ENCODE measurements at places on chromosomes 6 and 20. TPM values are rescaled to one million over a fixed set of nuclear protein-coding genes. Genes with fewer than 3 reads are reported as not detected.

DNA sequence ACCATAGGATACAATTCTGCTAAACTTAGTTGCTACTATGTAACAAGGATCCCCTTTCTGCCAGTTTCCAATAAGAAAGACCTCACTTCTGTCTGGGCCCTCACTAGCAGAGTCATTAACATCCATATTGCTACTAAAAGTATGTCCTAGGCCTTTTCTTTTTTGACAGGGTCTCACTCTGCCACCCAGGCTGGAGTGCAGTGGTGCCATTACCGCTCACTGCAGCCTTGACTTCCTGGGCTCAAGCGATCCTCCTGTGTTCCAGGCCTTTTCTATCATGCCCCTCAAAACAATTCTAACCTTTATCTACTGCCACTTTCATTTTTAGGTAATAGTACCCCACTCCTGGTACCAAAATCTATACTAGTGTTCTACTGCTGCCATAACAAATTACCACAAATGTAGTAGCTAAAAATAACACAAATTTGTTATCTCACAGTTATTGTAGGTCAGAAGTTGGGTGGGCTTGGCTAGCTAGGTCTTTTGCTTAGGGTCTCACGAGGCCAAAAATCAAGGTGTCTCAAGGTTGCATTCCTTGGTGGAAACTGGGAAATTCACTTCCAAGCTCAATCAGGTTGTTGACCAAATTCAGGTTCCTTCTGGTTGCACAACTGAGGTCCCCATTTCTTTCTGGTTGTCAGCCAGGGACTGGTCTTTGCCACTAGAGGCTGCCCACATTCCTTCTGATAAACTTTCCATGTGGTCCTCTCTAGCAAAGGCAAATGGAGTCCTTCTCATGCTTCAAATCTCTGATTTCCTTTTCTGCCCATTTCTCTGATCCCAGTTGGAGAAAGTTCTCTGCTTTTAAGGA, 3.0 kb downstream of the CSNK2A1 start:
- H3K36me3 ChIP-seq = no peaks in the 10 kb centered on the region
- DNase-seq = no peak
- peak overlapping the region; percentile 40 for H3K27ac ChIP-seq
- H3K4me3 ChIP-seq = no peak overlapping the region
- no peaks in the 10 kb centered on the region for H3K27me3 ChIP-seq

GMPR gene
- total RNA-seq = 9.1 TPM

GRCh38 chr6:56019973-56020372, 144.6 kb upstream of the BMP5 start:
- H3K4me1 ChIP-seq = no peaks in the 10 kb centered on the region
- no peaks in the 10 kb centered on the region for H3K36me3 ChIP-seq
- no peaks in the 10 kb centered on the region for H3K27me3 ChIP-seq
- no peak overlapping the region for H3K27ac ChIP-seq

DNA sequence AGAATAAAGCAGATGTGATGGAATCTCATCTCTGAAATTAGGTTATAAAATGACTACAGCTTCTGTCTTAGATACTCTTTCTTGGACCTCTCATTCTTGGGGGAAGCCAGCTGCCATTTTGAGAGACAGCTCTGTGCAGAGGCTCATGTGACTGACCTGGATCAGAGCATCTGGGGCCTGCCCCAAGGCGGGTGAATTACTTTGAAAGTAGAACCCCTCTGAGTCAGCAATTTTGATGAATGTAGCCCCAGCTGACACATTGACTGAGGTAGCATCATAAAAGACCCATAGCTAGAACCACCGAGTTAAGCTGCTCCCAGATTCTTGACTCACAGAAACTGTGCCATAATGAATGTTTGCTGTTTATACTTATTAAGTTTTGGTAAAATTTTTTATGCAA, 124.5 kb downstream of the THEMIS start:
- H3K27ac ChIP-seq = no peak overlapping the region
- no peaks in the 10 kb centered on the region for H3K4me1 ChIP-seq
- no peaks in the 10 kb centered on the region for H3K36me3 ChIP-seq
- no peak for DNase-seq
- no peaks in the 10 kb centered on the region for H3K27me3 ChIP-seq

- no peak for DNase-seq
- H3K4me3 ChIP-seq = no peak overlapping the region
- no peaks in the 10 kb centered on the region for H3K27me3 ChIP-seq
Observed at GRCh38 chr6:45630801-45631200, 253.1 kb upstream of the SUPT3H start.

DNA sequence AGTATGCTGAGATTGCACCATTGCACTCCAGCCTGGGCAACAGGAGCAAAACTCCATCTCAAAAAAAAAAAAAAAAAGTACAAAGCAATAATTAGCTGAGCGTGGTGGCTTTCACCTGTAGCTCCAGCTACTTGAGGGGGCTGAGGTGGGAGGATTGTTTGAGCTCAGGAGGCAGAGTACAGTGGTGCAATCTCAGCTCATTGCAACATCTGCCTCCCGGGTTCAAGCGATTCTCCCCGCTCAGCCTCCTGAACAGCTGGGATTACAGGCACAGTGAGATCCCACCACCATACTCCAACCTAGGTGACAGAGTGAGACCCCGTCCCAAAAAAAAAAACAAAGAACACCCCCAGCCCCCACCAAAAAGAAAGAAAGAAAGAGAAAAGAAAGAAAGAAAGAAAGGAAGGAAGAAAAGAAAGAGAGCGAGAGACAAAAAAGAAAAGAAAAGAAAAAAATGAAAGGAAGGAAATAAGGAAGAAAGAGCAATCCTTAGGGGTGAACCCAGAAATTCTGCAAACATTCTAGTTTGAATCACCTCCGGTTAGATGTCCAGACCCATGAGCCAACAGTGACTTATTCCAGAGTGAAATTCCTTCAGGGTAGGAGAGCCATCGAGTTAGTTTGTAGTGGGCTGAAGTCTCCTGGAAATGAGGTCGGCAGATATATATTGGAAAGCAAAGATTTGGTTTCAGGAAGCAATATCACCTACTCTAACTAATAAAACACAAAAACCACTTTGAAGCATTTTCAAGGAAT, 3.2 kb upstream of the RIPOR3 start:
- H3K27me3 ChIP-seq = no peaks in the 10 kb centered on the region
- DNase-seq = no peak
- peak overlapping the region; percentile 78 for H3K27ac ChIP-seq
- no peak overlapping the region for H3K4me3 ChIP-seq
- H3K36me3 ChIP-seq = no peaks in the 10 kb centered on the region

HDGFL1 gene
- total RNA-seq = not detected

- H3K27ac ChIP-seq = no peak overlapping the region
- peak overlapping the region; percentile 47 for H3K4me3 ChIP-seq
- DNase-seq = no peak
- H3K27me3 ChIP-seq = no peaks in the 10 kb centered on the region
- H3K36me3 ChIP-seq = no peaks in the 10 kb centered on the region
- peaks cover 6% of the 10 kb centered on the region for H3K4me1 ChIP-seq
Observed at GRCh38 chr6:42959917-42960242, 674 bp upstream of the GNMT start.

DACT2 gene
- 1.4 TPM for total RNA-seq

DNA sequence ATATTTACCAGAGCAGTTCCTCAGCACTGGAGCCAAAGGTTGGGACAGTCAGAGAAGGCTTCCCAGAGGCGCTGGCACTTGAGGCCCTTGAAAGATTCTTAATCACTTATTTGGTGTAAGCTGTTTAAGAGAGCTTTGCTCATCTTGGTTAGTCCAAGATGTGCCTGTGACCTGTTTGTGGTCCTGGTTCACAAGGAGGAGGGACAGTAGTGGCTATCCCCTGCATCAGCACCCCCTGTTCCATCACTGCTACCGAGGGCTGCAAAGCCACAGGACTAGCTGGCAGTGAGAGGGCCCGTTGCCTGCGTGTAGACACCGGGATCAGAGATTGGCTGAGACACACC, 35.7 kb downstream of the VEGFA start:
- no peaks in the 10 kb centered on the region for H3K36me3 ChIP-seq
- no peaks in the 10 kb centered on the region for H3K27me3 ChIP-seq
- H3K4me3 ChIP-seq = no peak overlapping the region
- no peaks in the 10 kb centered on the region for H3K4me1 ChIP-seq

DNA sequence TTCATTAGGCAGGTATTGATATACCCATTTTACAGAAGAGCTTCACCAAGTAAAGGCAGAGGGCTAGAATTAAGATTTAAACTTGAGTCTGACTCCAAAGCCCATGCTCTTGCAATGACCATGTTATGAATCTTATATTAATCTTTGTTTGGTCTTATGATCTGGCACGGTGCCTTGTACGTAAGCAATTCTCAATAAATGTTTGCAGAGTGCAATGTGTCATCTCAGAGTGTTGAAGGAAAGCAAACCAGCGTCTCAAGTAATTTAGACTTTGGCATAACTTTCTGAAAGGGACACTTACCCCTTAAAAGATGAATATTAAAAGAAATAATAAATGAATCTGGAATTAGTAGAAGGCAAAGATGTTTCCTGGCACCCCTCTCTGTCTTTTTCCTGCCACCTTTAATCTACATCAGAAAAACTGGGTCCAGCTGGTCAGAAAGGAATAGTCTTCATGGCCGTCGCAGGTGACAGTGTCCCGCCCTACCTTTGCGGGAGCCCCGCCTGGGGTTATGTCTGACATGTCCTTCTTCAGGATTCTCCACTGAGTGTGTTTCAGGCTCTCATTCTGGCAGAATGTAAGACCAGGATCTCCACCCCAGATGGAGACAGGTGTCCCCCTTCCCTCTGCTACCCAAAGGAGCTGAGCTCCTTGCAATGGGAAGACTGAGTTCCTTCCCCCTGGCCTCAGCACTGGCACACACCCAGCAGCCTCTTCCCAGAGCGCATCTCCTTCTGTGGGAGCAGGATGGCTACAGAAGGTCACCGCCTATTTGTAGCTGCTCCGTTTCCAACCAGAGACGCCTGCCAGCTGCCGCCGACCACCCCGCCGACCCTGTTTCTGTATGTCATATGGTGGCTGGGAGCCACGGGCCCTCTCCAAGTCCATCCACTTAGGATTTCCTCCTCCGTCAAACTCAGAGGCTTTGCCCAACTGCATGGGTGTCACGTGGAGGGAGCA, 266.3 kb upstream of the ECI2 start:
- H3K4me1 ChIP-seq = peaks cover 11% of the 10 kb centered on the region
- H3K36me3 ChIP-seq = no peaks in the 10 kb centered on the region
- H3K27me3 ChIP-seq = no peaks in the 10 kb centered on the region
- no peak for DNase-seq
- H3K27ac ChIP-seq = no peak overlapping the region

FUT9 gene
- total RNA-seq = not detected

LBP gene
- not detected for total RNA-seq

GRCh38 chr6:36925809-36926208, 28.7 kb upstream of the PI16 start:
- H3K27me3 ChIP-seq = no peaks in the 10 kb centered on the region
- H3K4me3 ChIP-seq = no peak overlapping the region
- no peak overlapping the region for H3K27ac ChIP-seq
- H3K36me3 ChIP-seq = no peaks in the 10 kb centered on the region

LY6G6F gene
- not detected for total RNA-seq

CDC40 gene
- 21.8 TPM for total RNA-seq

DNA sequence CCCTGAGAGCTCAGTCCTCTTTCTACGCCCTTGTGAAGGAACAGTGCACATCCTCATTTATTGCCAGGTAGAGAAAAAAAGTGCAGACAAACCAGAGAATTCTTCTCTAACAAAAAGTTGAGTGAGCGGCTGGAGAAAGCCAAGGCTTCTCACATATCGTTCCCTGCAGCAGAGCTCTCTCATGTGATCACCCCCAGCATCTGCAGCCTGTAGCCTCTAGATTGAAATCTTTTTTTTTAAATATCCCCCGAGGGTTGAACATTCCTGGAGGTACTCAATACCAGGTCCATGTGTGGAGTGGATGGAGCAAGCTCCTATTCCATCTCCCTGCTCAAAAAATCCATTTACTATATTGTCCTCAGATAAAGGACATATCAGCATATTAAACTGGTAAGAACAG, 22.9 kb upstream of the ZNF133 start:
- no peak for DNase-seq
- H3K27me3 ChIP-seq = no peaks in the 10 kb centered on the region
- no peaks in the 10 kb centered on the region for H3K4me1 ChIP-seq
- H3K4me3 ChIP-seq = no peak overlapping the region

GRCh38 chr6:83169106-83169505, 24.0 kb downstream of the PGM3 start:
- no peaks in the 10 kb centered on the region for H3K27me3 ChIP-seq
- H3K27ac ChIP-seq = no peak overlapping the region
- H3K36me3 ChIP-seq = no peaks in the 10 kb centered on the region

HIVEP1 gene
- 8.5 TPM for total RNA-seq

DNA sequence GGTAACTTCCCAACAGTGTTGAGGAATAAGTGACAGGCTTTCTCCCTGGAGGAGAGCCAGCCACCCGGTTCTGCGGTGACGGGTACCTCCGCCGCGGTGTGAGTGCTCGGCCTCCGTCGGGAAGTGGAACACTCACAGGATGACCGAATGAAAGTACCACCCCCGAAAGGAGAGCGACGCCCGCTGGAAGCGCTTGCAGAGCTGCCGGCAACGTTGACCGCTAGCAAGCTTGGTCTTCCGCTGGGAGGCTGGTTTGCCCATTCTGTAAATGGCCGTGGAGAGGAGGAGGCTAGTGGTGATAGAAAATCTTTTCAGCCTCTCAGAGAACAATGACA, 614 bp upstream of the TMEM242 start:
- no peaks in the 10 kb centered on the region for H3K4me1 ChIP-seq
- no peaks in the 10 kb centered on the region for H3K36me3 ChIP-seq
- peak; percentile 80 for DNase-seq
- no peaks in the 10 kb centered on the region for H3K27me3 ChIP-seq
- H3K27ac ChIP-seq = peak overlapping the region; percentile 93

ANKRD60 gene
- not detected for total RNA-seq

WFDC5 gene
- not detected for total RNA-seq

AGER gene
- 2.5 TPM for total RNA-seq

- DNase-seq = no peak
- H3K4me3 ChIP-seq = no peak overlapping the region
- no peaks in the 10 kb centered on the region for H3K27me3 ChIP-seq
- H3K27ac ChIP-seq = no peak overlapping the region
Observed at GRCh38 chr6:31007694-31008093, 2.6 kb upstream of the MUC22 start.
